Upper lobe of left lung (tissue), 6 donors: ENCODE measurements at places on chromosomes 5 and 9.

- DNase-seq, result no peak
Observed at GRCh38 chr5:156037151-156037909, 289.6 kb upstream of the SGCD start.

DNA sequence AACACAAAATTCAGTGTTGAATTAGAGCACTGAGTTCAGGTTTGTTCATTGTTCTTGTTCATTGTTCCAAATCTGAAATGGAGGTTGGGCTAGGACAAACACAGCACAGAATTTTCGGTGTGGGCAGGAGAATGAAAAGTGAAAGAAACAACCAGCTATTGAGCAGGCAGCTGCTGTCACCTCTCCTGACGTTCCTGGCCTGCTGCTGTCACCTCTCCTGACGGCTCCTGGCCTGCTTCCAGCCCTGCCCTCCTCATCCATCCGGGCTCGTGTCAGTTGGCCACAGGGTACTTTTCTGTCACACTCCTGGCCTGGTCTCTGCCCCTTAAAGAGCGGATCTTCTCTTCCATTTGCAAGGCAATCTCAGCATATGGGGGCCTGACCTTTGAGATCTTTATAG, 45.2 kb upstream of the CKMT2 start:
- DNase-seq, result no peak

DNA sequence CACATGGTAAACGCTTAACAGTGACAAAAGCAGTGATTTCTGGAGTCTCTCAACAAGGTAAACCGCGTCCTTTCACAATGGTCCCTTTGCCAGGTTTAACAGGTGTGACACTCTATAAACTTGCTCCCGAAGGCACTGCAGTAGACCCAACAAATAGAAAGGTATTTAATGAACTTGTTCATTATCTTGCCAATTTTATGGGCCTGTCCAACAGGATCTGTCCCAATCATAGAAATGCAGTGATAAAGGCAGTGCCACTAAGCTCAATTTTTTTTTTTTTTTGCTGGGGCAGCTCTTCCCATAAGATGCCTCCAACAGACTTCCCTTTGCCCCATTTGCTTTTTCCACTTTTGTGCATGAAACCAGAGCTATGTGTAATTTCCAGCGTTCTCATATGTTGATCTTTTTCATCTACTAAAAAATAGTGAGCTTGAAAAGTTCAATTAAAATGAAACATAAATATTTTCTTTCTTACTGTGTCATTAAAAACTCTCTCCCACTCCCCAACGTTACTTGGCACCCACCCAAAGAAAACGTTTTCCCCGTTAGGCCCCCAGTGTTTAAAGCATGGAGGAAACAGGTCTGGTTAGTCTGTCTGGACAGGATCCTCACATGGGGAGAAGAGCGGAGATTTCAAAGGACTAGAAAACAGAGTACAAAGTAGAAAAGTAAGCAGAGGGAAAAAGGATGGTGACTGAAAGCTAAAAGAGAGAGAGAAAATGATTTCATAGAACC, 80.9 kb upstream of the SPATA31D4 start:
- no peak for DNase-seq

GRCh38 chr9:92887880-92888338, 10.1 kb upstream of the ZNF484 start:
- DNase-seq, result no peak

- DNase-seq, result no peak
Observed at GRCh38 chr5:135079099-135079681, 45.2 kb upstream of the PITX1 start.

GRCh38 chr5:161201558-161201957, 345.0 kb downstream of the GABRB2 start:
- no peak for DNase-seq

DNA sequence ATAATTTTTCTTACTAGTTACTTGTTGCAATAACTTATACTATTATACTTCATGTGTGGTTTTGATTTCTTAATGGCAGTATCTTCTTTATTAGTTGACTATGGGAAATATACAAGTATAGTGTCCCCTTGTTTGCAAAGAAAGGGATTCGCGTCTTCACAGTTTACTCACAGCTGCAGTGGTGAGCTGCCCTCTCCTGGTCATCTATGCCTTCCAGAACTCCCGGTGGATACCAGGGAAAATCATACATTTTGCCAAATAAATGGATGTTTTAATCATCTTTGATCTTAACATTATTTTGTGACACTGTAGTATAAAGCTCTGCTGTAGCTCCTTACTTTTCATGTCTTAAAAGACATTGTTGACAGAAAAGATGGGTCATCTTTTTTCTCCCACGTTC, 142.0 kb downstream of the ZCCHC7 start:
- no peak for DNase-seq

DNA sequence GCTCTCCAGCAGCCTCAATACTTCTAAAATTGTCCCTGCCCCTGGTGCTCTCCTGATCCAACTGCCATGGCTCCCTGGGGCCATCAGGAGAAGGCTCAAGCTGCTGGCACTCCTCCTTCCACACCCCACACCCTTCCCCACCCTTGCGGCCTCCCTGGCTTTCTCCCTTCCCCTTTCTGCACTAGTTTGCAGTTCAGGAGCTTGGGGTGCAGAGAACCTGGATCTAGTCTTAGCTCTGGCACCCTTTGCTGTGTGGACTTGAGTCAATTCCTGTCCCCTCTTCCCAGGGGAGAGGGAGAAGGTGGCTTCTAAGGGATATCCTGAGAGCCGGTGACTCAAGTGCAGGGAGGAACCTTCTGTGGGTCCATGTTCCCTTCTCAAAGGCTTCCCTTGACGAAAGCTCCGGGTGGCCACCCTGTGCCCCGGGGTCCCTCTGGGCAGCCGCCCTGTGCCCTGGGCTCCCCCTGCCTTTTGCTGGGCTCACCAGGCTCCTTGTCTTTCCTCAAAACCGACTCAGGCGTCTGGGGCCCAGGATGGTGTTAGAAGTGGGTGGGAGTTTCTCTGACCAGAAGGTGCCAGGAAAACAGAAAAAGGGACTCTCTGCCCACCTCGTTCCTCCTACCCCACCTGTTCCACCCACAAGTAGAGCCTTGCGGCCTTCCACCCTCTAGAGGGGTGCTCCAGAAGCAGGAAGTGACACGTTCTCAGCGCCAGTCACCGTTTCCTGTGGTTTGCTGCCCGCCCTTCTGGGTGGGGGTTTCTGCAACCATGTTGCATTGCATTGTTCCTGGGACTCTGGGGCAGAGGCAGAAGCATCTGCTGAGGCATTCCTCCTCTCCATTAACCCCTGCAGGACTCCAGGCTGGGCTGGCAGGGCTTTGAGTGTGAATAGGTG, 15.0 kb downstream of the GLIPR2 start:
- DNase-seq, result peak; percentile 86

DNA sequence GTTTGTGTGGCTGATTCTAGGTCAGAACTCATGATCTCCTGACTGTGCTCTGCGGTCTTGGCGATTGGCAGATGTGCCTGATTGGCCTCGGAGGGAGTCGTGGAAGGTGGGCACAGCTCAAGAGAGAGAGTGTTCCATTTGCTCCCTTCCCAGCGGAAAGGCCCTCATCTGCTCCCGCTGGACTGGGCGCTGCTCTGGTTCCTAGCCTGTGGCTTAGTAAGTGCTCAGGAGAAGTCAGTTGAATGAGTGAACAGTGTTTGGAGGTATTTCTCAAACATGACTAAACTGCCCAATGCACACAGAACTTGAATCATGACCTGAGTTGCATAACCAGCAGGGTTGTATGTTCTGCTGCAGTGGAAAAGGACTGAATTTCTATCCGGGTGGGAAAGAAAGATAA, 120.2 kb upstream of the PITX1 start:
- DNase-seq, result no peak

DNA sequence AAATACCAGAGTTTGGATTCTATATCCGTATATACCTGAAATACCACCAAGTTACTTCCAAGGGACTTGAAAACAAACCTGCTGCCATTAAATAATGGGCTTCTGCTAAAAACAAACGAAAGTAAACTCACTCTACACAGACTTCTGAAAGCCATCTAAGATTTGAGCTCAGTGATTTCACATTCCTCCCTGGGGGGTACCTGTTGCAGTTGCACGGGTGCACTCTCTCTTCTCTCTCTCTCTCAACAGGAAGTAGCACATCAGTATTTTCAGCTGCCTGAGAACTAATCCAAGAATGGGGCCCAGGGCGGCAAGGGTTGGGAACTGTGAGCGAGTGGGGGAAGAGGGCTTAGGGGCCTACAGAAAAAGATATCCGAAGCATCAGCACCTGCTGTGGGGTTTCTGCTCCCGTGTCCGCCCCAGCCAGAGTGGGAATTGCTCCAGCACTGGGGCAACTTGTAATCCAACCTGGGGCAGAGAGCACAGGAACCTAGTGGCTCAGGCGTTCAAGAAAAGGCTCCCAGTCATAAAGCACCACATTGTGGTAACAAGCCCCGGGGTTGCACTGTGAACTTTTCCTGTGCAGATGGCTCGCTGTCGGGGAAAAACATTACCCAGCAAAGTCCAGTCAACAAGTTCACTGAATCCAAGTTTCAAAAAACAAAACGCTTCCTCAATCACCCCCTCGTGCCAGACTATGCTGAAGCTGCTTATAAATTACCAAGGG, 99.8 kb downstream of the EFNA5 start:
- peak; percentile 29 for DNase-seq

DNA sequence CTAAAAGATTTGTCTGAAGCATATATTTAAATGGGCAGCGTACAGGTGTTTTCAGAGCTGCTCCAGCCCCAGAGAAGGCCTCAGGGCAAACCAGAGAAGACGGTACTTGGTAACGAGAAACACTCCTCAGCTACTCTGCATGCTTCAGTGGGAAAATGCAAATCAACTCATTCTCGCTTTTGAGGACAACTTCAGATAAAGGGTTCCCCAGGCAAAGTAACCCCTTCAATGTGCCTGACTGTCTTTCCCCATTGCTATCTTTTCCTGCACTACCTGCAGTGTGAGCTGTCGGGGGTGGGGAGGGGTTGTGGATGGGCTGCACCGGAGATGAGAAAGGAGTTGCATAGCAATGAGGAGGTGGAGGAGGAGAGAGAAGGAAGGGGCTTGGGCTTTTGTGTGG, 339.7 kb upstream of the CLINT1 start:
- no peak for DNase-seq

DNA sequence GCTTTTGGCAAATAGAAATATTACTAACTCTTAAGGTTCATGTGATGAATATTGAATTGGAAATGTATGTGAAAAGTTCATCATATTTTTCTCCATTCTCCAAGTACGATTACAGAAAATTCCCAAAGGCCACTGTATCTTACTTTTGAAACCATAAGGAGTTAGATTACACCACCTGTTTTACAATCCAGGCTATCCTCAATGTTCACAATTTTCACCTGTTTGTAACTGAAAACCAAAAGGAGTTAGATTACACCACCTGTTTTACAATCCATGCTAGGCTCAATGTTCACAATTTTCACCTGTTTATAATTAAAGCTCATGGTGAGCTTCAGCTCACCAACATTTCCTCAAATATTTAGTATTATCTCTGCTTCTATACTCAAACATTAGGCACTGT, 188.0 kb downstream of the HCN1 start:
- DNase-seq, result no peak

DNA sequence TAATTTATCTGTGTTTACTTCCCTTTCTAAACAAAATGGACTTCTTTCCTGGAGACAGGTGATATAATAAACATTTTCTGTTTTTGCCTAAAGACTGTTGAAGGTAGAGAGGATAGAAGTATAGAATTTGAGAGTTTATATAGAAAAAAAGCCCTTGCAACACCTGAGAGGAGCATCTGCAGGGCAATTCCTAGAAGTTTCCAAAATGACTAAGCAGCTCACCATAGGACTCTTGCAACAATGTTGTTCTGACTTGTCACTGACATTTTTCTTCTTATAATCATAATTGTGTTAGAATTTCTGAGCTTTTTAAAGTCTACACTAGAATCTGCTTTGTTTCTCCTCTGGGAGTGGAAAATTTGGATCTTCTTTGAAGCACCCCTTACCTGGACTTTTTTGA, 216.8 kb downstream of the TUSC1 start:
- DNase-seq, result no peak

- DNase-seq, result no peak
Observed at GRCh38 chr5:174312641-174313040, 267.1 kb downstream of the NSG2 start.

GRCh38 chr5:129917224-129917623, 13.0 kb downstream of the CHSY3 start:
- no peak for DNase-seq

DNA sequence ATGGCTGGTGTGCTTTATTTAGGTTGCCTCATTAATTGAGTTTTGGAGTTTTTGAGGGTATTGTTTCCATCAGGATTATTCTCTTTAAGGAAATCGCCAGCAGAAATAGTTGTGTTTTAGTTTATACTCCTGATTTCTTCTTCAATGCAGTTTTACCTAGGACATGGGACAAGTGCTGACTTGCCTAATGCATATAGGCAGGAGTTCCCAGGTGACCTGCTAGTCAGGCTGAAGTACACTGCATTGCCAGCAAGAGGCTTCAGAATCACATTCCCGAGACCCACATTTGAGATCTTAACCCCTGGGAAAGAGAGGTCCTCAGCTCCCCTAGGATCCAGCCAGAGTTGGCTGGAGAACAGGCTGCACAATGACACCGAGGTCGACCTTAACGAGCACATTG, 1.5 kb upstream of the OR1N2 start:
- no peak for DNase-seq

DNA sequence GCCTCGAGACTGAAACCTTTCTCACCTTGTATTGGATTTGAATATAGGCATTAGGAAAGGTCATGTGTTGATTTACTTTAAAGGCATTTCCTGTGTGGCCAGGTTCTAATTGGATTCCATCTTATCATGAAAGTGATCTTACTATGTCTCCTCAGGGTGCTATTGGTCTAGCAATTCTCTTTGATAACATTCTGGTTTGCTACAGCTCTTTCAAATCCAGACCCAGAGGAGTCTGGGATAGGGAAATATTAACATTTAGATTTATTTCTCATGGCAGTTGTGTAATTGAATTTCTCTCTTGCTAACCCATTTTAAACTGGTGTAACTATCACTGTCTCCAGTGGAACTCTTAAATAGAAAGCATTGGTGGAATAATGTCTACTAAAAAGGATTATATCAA, 69.9 kb upstream of the NMUR2 start:
- DNase-seq, result no peak
